ACHN (cell line): ENCODE measurements at places on chromosomes 3 and 15.

GRCh38 chr3:109125902-109126301 lies 8.0 kb upstream of the MORC1 start:
- no peak for DNase-seq

DNA sequence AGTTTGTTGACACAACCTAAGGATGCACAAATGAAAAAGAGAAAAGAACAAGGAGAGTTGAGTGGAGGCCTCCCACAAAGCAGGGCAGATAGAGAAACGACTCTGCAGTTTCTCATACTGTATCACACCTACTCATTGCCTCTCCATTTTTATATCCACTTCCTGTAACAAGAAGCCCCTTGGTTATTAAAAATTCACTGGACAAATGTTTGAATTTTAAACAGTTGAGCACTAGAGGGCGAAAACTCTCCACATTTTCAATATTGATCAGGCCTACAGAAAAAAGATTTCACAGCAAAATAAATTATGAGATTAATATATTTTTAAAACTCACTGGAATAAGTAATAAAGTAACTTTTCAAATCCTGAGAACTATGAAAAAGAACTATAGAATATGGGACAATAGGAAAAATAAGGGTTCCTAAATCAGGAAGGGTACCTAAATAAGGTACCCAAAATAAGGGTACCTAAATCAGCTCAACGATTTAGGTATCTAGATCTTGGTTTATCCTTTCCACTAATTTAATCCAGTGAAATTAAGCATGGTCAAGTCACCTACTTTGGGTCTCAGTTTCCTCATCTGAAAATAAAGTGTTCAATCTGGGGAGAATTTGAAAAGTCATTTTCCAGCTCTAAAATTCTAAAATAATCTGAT lies 47.0 kb upstream of the PPIB start:
- DNase-seq = peak; percentile 59

GRCh38 chr3:61707492-61707891 lies 146.1 kb downstream of the PTPRG start:
- no peak for DNase-seq

GRCh38 chr3:157180262-157180661 lies 20.3 kb upstream of the CCNL1 start:
- DNase-seq = no peak
